ENCODE measurements at places on chromosomes 6 and 20.

- DNase-seq, result no peak
These were observed 344.4 kb downstream of the ESR1 start for GRCh38 chr6:152151920-152152319.

- DNase-seq, result no peak
These were observed 31.8 kb downstream of the TFAP2B start for GRCh38 chr6:50850223-50851048.

GRCh38 chr6:122749451-122750050 lies 30.0 kb upstream of the FABP7 start:
- no peak for DNase-seq

DNA sequence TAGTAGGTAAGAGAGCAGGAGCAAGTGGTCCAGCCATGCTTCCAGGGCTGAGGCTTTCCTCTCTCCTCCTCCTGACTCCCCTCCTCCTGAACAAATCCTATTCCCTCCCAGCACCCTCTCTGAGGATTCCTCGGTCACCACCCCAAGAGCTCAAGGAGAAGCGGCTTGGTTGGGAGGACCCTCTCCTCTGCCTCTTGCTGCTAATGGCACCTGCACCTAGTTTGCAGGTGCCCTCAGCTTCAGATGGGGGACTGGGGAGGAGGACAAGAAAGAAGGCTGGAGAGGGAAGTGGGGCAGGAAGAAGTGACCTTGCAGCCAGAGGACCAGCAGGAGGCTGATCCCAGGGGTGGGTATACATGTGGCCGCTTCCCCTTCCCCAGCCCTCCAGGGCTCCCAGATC lies 17.5 kb downstream of the NCR2 start:
- no peak for DNase-seq
